ENCODE measurements at places on chromosomes 3 and 15.

- DNase-seq: no peak
Measured at GRCh38 chr3:147773116-147773630, 364.0 kb downstream of the ZIC1 start.

GRCh38 chr15:68672781-68673205, 94.0 kb downstream of the CORO2B start:
- no peak for DNase-seq

DNA sequence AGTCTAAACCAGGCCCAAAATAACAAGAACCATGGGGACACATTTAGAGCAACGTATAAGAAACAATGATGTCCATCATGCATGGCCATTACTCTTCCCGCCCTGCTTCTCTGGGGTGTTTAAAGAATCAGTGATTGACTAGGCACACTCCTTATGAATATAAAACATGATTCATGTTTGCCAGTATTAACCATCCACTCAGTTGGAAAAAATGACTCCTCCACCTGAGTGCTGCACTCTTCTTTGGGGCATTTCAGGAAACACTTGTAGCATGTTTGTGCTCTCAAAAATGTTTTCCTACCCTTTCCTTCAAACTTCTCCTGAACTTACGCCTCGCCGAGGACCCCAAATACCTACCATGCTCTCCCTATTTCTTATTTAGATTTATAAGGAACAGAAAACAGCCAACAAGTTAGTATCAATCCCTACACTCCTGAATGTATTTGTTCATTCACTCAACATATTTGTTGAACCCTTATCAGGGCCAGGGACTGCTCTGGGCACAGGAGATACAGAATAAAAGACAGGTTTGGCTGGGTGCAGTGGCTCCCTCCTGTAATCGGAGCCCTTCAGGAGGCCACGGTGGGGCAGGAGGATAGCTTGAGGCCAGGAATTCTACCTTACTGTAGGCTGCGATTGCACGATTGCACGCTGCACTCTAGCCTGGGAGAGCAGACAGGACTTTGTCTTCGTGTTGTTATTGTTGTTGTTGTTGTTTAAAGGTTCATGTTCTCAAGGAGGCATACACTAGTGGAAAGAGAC, 137.0 kb downstream of the TMCO5A start:
- DNase-seq: no peak

DNA sequence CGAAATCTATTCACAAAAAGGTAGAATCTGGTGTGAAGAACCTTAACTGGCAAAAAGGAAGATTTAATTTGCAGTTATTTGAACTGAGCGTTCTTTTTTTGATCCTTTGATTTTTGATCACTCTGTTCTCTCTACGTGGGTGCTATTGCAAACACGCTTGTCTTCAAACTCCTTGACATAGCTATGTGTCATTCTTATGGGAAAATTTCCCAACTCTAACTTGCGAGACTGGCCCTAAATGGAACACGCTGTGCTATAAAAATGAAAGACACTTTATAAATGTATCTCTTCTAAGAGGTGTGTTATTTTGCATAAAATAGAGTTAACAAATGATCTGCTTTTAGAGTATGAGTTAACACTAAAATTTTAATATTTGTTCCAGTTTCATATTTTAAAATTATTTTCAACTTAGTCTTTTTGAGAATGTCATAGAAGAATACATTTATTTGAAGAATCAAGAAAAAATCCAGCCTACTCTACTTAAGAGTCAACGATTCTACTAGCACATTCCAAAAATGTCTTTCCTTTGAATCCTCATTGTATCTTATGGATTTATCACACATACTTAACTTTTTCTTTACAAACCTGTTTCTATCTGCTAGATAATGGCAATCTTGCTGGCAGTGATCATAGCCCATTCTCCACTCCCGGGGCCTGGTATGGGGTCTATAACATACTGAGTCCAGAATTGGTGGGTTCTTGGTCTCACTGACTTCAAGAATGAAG, 610.0 kb upstream of the TBL1XR1 start:
- no peak for DNase-seq

Data from NCI-H1930 (cell line).